ENCODE measurements at places on chromosomes 4 and X.

DNA sequence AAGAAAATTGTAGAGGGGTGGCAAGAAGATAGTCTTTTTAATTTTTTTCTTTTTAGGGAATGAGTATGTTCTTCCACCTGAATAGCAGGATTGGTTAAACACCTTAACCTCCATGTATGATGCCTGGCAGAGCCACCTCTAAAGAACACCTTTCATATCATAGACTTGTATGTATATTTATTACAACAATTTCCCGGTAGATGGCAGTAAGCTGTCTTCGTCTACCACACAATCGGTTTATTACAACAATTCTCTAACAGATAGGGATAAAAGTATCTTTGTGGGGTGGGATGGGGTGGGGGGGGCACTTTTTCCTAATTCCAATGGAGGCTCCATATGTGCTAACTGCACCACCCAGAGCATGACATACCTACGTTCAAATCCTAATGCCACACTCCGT is 255.5 kb downstream of the LDB2 start:
- DNase-seq, result no peak

GRCh38 chr4:98995183-98996055 is at the start of gene METAP1:
TSS of gene METAP1 (plus strand) at chr4:98995721. CDS start at chr4:98995754, 33 bp downstream.
- peak; percentile 45 for DNase-seq

GRCh38 chr4:23373261-23373660 is 516.6 kb downstream of the PPARGC1A start:
- no peak for DNase-seq

GRCh38 chr4:97513917-97514316 is 629.4 kb downstream of the STPG2 start:
- DNase-seq, result no peak

DNA sequence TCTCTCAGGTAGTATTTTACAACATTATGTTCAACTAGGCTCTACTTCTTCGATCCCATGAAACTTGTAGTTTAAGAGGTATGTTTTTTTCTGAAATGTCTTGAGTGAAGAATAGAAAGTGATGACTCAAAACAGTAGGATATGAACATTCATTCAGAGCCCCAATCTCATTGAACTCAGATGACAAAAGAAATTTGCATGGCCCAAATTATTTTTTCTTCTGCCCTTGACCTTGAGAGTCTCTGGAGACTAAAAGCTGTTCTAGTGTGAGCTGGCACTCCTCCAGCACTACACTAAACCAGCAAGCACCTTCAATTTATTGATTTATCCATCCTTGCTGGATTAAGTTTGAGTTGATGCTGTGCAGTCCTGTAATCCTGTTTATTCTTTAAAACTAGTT is 4.0 kb downstream of the DCLK2 start:
- DNase-seq, result no peak

- DNase-seq, result no peak
Observed at GRCh38 chrX:100650841-100651240, 6.8 kb downstream of the SRPX2 start.

GRCh38 chr4:188714907-188715306 is 575.7 kb downstream of the TRIML1 start:
- DNase-seq, result no peak

DNA sequence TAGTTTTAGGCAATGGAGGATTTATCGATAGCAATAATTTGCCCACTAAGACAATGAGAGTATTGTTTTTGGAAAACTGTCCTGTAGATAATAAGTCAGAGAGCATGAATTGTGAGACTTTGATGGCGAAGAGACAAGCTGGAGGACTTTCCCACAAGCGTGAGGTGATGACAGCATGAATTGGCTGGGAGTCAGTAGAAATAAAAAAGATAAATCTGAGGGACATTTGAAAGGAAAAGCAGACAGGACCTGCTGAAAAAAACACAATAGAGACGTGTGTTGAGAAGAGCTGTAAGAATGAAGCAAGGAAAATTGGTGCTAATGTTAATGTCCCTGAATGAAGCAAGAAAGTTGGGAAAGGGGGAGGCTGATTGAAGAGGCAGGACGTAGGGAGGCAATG is 233.5 kb downstream of the DCTD start:
- no peak for DNase-seq

GRCh38 chr4:109547394-109547793 is 12.7 kb upstream of the MCUB start:
- DNase-seq, result no peak

DNA sequence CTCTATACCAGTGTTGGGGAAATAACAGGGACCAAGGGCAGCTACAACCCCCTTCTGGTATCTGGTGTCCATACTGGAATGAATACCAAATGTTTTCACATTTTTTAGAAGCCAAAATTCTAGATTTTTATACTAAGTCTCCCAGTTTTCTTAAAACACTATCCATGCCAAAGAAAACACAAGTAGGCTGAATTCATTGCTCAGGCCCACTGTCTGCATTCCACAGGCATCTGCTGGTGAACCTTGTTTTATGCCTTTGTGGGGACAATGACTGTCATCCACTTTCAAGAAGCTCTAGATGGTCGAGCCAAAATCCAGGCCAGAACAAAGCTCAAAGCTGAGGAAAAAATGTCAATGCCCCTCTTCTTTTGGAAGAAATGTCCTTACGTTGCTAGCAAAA is 213.4 kb upstream of the RASGEF1B start:
- no peak for DNase-seq
